ENCODE measurements at places on chromosomes 1 and 21.

GRCh38 chr1:83791821-83792437, 207.0 kb downstream of the TTLL7 start:
- DNase-seq, result no peak

- DNase-seq, result no peak
Measured at GRCh38 chr1:43286115-43286514, 734 bp upstream of the C1orf210 start.

GRCh38 chr1:83641206-83641658, 357.7 kb downstream of the TTLL7 start:
- no peak for DNase-seq

- DNase-seq, result peak; percentile 50
Measured at GRCh38 chr1:88462488-88463261, 221.4 kb upstream of the PKN2 start.

GRCh38 chr1:145887631-145888030, 2.0 kb upstream of the ANKRD35 start:
- no peak for DNase-seq

GRCh38 chr1:22745669-22746585, 35.3 kb downstream of the EPHB2 start:
- DNase-seq, result no peak

- no peak for DNase-seq
Measured at GRCh38 chr1:154835531-154836324, 34.4 kb downstream of the KCNN3 start.

- no peak for DNase-seq
Measured at GRCh38 chr1:25484533-25484932, 53.8 kb downstream of the MACO1 start.

DNA sequence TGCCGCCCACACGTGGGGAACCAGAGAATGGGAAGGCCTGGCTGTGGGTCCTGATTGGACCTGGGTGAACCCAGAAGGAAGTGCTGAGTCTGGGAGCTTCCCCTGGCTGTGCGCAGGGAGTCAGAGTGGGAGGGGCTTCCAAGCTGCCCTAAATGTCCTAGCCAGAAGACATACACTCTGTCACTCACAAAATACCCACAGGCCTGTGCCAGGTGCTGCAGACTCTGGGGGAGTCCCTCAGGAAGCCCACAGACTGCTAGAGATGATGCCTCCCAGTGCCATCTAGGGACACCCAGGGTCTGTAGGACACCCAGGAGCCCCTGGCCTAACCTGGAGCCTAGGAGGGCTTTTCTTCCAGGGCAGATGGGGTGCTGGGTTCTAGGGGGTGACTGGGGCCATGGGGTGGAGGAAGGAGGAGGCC, 33.7 kb upstream of the LRP8 start:
- no peak for DNase-seq

DNA sequence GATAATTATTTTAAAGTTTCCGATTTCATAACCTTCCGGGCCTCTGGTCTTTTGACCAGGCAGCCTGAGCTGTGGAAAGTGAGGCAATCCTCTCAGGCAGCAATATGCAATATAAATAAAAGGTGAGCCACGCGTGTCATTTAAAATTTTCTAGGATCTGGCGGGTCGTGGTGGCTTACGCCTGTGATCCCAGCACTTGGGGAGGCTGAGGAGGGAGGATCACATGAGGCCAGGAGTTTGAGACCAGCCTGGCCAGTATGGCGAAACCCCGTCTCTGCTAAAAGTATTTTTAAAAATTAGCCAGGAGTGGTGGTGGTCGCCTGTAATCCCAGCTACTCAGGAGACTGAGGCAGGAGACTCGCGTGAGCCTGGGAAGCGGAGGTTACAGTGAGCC, 546 bp upstream of the ZNF695 start:
- DNase-seq, result no peak
